ENCODE measurements at places on chromosomes 5 and 9.

DNA sequence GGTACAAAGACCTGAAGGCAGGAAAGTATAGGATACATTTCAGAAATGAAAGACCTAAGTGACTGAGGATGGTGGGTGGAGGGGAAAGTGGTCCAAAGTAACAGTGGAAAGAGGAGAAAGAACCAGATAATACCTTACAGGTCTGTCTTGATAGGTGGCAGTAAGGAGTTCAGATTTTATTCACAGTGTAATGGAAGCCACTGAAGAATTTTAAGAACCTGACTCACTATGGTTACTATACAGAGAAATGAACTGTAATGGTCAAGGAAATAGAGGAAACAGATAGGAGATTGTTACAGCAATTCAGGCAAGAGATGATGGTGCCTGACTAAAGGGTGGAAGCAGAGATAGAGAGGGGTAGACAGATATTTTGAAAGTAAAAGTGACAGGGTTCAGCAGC, 46.5 kb downstream of the EPB41L4A start:
- DNase-seq, result no peak

- DNase-seq, result no peak
Observed at GRCh38 chr9:97880336-97880735, 27.3 kb downstream of the FOXE1 start.

DNA sequence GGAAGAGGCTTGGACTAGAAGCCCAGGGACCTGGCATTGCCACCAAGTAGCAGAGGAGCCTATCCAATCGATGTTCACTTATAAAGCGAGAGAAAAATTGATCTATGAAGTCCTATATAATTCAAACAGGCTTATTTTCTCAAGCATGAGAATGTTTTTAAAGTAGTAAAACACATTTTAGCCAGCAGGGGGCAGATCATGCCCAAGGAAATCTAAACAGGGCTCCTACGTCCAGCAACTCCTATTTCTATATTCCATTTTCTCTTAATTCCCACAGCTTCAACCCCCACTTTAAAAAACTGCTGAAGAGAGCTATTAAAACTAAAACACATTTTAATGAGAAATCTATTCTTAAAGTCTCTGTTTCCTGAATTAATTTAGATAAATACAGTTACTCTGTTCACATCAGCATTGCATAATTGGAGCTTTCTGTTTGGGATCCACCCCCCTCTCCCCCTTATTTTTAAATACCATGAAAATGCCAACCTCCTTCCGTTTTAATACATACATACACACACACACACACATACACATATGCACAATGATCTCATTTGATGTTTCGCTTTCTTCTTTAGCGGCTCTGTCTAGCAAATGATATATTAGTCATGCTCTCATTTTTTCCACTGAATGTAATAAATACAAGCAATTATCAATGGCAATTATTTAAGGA, 144.9 kb downstream of the MYO10 start:
- peak; percentile 62 for DNase-seq

DNA sequence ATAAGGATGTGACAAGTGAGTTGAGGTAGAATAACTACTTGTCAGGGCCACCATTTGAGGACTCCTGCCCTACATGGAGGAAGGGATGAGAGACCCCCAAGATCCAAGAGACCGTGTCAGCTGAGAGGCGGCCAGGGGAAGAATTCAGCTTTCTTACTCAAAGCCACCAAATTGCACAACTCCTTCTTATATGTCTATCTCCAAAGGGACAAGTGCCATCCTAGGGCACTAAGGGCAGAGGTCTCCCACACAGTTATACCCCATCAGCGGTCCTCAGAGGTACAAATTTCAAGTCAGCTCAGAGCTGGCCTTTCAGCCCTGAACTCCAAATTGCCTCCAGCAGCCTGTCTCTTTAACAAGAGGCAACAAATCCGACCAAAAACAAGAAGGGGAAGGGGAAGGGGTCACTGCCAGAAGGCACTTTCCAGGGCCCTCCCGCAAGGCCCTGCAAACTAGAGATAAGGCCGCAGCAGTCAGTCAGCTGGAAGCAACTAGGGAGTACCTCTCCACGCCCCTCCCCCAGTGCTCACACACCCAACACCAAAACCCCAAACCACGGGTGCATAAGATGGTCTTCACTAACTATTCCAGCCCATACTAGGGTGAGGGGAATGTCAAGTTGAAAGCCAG, 6.1 kb upstream of the STOML2 start:
- no peak for DNase-seq

DNA sequence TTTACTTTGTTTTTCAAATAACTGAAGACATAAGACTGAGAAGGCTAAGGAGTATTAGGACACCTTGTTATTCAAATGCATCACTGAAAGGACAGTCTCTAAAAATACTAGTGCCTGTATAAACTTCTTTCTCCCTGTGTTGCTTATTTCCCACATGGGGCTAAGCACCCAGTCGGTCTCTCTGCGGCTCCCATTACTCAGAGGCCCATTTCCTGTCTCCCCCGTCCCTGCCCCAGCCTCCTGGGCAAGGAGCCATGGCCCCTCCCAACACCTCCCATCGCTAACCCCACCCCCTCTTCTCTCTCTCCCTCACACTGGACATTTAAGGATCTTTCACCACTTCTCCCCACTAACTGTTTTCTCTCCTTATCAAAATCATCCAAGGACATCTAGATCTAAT, 81.9 kb downstream of the EBF1 start:
- DNase-seq, result peak; percentile 76

- peak; percentile 87 for DNase-seq
Observed at GRCh38 chr5:126938466-126938865, 91.9 kb downstream of the MARCHF3 start.

- DNase-seq, result peak; percentile 67
Observed at GRCh38 chr5:16489322-16489791, 23.8 kb upstream of the ZNF622 start.

Data from AG10803 (cell line).